ENCODE measurements at places on chromosomes 3 and 15. TPM values are rescaled to one million over a fixed set of nuclear protein-coding genes. Genes with fewer than 3 reads are reported as not detected.

The GOLGA8G gene
- total RNA-seq = not detected

The CYP1A2 gene
- not detected for total RNA-seq

- no peaks in the 10 kb centered on the region for H3K4me1 ChIP-seq
- H3K27ac ChIP-seq = peak overlapping the region; percentile 61
- H3K4me3 ChIP-seq = no peak overlapping the region
- no peaks in the 10 kb centered on the region for H3K27me3 ChIP-seq
- peak; percentile 53 for ATAC-seq
These were observed 297.3 kb upstream of the PROK2 start for GRCh38 chr3:72082186-72082715.

GRCh38 chr15:68187559-68187958 is 17.6 kb downstream of the CALML4 start:
- peak overlapping the region; percentile 80 for H3K27ac ChIP-seq
- ATAC-seq = peak; percentile 82
- H3K36me3 ChIP-seq = no peaks in the 10 kb centered on the region
- H3K4me3 ChIP-seq = peak overlapping the region; percentile 27

The NUTM1 gene
- total RNA-seq = not detected

GRCh38 chr3:61226166-61226686 is 25.0 kb downstream of the FHIT start:
- H3K36me3 ChIP-seq = no peaks in the 10 kb centered on the region
- H3K4me3 ChIP-seq = no peak overlapping the region

DNA sequence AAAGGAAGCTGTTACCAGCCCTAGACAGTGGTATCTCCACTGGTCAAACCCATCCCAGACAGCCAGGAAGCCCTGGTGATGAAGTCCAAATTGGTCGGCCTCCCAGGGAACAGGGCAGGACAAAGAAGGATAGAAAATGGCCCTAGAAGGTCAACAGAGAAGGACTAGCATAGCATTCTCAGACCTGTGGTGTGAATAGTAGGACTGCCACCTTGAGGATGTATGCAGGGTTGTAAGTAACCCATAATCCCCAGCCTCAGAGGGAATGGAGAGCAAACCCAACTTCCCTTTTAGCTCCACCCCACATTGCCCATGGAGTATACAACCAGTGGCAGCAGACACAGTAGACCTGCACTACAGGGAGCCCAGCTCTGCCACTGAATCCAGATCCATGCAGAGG is 68.6 kb upstream of the EIF1B start:
- ATAC-seq = no peak
- H3K36me3 ChIP-seq = no peaks in the 10 kb centered on the region
- H3K4me1 ChIP-seq = no peaks in the 10 kb centered on the region
- H3K4me3 ChIP-seq = no peak overlapping the region
- H3K27me3 ChIP-seq = no peaks in the 10 kb centered on the region

DNA sequence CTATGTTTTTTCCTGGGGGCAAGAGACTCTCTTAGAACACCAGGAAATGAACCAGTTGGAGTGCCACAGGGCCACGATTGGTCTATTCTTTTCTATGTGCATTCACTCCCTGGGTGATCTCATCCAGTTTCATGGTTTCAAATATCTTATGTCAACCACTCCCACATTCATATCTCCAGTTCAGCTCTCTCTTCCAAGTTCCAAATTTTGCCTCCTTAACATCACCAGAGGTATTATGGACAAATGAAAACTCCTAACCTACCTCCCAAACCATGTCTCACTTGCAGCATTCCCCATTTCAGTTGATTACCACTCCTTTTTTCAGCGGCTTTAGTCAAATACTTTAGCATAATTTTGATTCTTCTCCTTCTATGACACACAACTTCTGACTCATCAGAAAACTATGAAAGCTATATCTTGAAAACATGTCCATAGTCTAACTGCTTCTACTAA is 203.1 kb upstream of the SEMA6D start:
- ATAC-seq = no peak
- no peak overlapping the region for H3K4me3 ChIP-seq

- H3K4me3 ChIP-seq = no peak overlapping the region
- H3K4me1 ChIP-seq = peaks cover 47% of the 10 kb centered on the region
- ATAC-seq = no peak
- H3K27ac ChIP-seq = no peak overlapping the region
These were observed 145.9 kb downstream of the TBL1XR1 start for GRCh38 chr3:177051411-177051810.

- ATAC-seq = no peak
- no peaks in the 10 kb centered on the region for H3K4me1 ChIP-seq
- no peaks in the 10 kb centered on the region for H3K36me3 ChIP-seq
- no peak overlapping the region for H3K27ac ChIP-seq
- H3K27me3 ChIP-seq = peaks cover 1% of the 10 kb centered on the region
- H3K4me3 ChIP-seq = no peak overlapping the region
These were observed 80.4 kb upstream of the SLC6A6 start for GRCh38 chr3:14322001-14322400.

GRCh38 chr3:23548706-23549105 is 257.0 kb upstream of the UBE2E1 start:
- no peak overlapping the region for H3K4me3 ChIP-seq
- H3K4me1 ChIP-seq = no peaks in the 10 kb centered on the region
- no peaks in the 10 kb centered on the region for H3K27me3 ChIP-seq
- no peaks in the 10 kb centered on the region for H3K36me3 ChIP-seq
- no peak overlapping the region for H3K27ac ChIP-seq
- no peak for ATAC-seq

- no peaks in the 10 kb centered on the region for H3K4me1 ChIP-seq
- H3K27ac ChIP-seq = peak overlapping the region; percentile 40
These were observed 4.9 kb upstream of the GTF2A2 start for GRCh38 chr15:59662260-59662659.

DNA sequence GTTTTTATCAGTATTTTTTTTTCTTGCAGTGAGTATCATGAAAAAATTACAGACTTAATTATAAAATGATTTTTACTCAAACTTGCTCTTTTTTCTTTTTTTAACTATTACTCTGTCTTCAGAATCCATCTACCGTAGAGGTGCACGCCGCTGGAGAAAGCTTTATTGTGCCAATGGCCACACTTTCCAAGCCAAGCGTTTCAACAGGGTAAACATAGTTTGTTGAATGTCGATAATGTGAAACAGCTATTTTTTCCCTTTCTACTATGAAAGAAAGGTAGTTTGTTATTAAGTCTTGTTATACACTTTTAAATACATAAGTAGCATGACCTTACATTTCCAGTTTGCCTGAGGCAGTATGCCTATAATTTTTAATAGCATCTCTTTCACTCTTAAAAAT is 45.6 kb downstream of the PRKCI start:
- no peaks in the 10 kb centered on the region for H3K27me3 ChIP-seq
- H3K27ac ChIP-seq = no peak overlapping the region
- H3K4me1 ChIP-seq = no peaks in the 10 kb centered on the region
- no peak for ATAC-seq
- H3K4me3 ChIP-seq = no peak overlapping the region
- peaks cover 76% of the 10 kb centered on the region for H3K36me3 ChIP-seq

DNA sequence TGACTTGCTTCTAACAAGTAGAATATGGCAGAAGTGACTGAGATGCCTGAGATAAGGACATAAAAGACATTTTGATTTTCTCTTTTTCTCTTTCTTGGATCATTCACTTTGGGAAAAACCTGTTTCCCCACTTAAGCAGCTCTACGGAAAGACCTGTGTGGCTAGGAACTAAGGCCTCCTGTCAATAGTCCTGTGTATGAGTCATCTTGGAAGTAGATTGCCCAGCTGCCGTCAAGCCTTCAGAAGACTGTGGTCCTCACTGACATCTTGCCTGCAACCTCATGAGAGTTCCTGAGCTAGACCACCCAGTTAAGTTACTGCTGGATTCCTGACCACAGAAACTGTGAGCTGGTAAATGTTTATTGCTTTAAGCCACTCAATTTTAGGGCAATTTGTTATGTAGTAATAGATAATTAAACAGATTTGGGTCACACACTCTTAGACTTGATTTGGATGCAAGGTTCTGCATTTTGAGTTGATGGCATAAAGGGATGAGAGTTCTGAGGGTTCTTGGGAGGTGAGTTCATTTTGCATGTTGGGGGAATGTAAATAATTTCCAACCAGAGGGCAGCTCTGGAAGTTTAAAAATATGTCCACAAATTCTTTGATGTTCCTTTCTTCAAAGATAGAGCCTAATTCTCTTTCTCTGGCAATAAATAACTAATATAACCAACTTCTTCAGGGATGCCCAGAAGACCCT is 229.2 kb downstream of the SQOR start:
- H3K4me1 ChIP-seq = no peaks in the 10 kb centered on the region
- no peak overlapping the region for H3K27ac ChIP-seq
- no peaks in the 10 kb centered on the region for H3K36me3 ChIP-seq
- no peak for ATAC-seq
- no peaks in the 10 kb centered on the region for H3K27me3 ChIP-seq

GRCh38 chr3:45489730-45490309 is 101.4 kb downstream of the LARS2 start:
- H3K27ac ChIP-seq = no peak overlapping the region
- no peaks in the 10 kb centered on the region for H3K36me3 ChIP-seq
- H3K27me3 ChIP-seq = no peaks in the 10 kb centered on the region
- H3K4me1 ChIP-seq = no peaks in the 10 kb centered on the region

The PPCDC gene
- total RNA-seq = 7.8 TPM
